Karpas-422 (cell line): ENCODE measurements at places on chromosomes 2 and 18.

GRCh38 chr2:121686218-121686617 is 37.0 kb upstream of the CLASP1 start:
- DNase-seq = no peak

- no peak for DNase-seq
These were observed 79.1 kb downstream of the TGIF1 start for GRCh38 chr18:3529077-3529476.

DNA sequence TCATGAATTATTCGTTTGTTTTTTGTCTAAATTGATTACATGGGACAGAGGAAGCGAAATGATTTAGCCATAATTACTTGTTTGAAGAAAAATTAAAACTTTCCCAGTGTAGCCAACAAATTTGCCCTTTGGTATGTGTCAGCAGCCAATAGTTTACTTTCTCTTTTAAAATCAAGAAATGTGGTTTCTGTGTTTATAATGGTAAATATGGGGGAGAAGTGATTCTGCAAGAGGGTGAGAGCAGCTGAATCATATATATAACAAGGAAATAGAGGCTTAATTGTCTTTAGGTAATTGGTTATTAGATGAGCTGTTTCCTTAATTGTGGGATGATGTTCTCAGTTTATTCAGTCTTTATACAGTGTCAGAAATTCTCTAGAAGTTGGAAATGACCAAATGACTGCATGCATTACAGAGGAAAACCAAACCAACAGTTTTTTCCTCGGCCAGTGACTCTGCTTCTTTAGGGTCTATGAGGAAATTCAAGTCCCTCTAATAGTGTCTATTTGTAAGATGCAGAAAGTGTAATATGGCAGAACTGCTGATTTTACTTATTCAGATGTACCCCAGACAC is 132.9 kb downstream of the AGPS start:
- DNase-seq = no peak

GRCh38 chr2:171139860-171140259 is 20.8 kb downstream of the TLK1 start:
- no peak for DNase-seq

- no peak for DNase-seq
These were observed 148.7 kb downstream of the LDLRAD4 start for GRCh38 chr18:13366962-13367892.

- DNase-seq = no peak
These were observed 50.5 kb downstream of the USP37 start for GRCh38 chr2:218517434-218518206.

GRCh38 chr18:48698707-48699106 is 159.9 kb downstream of the CTIF start:
- no peak for DNase-seq

GRCh38 chr2:73156539-73157124 is 43.9 kb upstream of the RAB11FIP5 start:
- no peak for DNase-seq

GRCh38 chr2:205077159-205077558 is 531.9 kb downstream of the PARD3B start:
- no peak for DNase-seq

GRCh38 chr2:241788572-241788971 is 11.9 kb downstream of the GAL3ST2 start:
- DNase-seq = no peak
